ENCODE measurements at places on chromosomes 1 and 21.

DNA sequence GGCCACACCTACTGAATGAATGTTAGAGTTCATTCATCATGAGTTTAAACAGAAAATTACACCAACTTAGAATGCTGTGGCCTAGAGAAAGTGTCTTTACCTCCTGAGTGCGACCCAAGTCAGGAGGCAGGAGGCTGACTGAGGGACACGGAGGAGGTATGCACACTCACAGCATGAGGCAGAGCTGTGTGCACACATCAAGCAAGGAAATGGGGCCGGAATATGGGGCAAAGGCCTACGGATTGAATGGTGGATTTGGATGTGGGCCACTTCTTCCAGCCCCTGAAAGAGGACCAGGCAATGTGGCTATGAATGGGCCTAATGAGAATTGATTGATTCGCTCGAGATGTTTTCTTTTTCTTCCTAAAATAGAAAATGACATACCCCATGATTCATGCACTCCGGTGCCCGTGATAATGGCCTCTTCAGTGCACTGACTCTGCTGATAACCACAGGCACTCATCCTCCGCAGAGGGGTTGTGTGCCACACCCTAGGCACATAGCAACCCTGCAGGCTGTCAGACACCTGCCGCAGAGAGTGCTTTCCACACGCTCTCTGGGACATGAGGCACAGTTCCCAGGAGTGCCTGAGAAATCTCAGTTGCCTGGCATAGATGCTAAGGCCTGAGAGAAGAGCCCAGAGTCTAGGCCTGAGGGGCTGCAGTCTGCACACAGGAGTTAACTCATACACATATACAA, 155.5 kb downstream of the GLUL start:
- DNase-seq = no peak

GRCh38 chr1:188406636-188407035, 1577.9 kb downstream of the PLA2G4A start:
- no peak for DNase-seq

GRCh38 chr1:222996310-222996975, 146.6 kb downstream of the TLR5 start:
- no peak for DNase-seq

- no peak for DNase-seq
Measured at GRCh38 chr1:183303901-183304300, 114.3 kb downstream of the NMNAT2 start.

DNA sequence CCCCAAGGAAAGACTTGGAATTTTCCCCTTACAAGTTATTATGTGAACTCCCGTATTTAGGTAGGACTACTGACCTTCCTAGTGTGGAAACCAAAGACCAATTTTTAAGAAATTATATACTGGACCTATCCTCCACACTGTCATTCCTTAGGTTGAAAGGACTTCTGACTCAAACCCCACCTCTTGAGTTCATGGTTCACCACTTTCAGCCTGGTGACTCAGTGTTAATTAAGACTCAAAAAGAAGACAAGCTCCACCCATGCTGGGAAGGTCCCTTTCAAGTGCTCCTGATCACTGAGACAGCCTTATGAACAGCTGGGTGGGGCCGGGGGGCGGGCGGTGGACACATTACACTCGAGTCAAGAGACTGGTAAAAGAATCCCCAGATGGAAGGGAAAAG, 113.2 kb downstream of the LRRC53 start:
- no peak for DNase-seq

- no peak for DNase-seq
Measured at GRCh38 chr1:203691447-203691846, 64.8 kb downstream of the ATP2B4 start.
